ENCODE measurements at places on chromosomes 3 and 15.

DNA sequence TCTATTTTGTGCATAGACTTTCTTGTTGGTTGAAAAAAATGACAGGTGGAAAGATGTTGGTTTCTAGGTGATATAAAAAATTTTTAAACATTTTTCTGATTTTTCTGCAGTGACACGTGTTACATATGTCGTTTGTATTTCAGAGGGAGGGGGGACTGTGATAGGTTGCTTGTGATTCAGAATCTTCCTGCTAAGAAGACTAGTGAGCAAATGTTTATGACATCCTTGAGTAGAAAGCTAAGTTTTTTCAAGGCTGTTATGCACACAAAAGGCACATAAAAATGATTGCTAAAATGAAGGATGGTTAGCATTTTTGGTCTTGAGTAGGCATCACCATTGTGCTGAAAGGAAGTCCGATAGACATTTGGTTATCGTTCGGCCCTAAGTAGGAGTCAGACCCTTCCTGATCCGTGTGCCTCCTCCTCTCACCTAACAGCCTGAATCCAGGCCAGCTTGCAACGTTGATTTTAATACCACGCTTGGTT is 1.5 kb downstream of the ZNF639 start:
- no peak for DNase-seq

DNA sequence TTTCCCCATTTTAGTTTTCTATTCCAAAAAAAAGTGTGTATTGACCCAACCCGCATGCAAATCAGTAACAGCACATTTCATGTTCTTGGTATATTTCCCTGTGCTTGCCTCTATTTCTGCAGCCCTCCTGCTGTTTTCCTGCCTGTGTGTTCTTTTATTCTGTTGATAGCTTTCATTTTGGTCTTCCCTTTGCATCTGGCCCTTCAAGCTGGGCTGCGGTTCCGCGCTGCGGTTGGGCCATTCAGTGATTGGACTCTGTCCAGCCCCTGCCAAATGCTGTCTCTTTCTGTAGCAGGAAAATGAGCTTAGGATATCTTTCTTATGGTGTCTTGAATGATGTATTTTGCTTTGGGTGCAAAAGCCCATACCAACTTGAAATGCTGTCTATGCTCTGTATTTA is 49.9 kb downstream of the ZNF621 start:
- DNase-seq = no peak

DNA sequence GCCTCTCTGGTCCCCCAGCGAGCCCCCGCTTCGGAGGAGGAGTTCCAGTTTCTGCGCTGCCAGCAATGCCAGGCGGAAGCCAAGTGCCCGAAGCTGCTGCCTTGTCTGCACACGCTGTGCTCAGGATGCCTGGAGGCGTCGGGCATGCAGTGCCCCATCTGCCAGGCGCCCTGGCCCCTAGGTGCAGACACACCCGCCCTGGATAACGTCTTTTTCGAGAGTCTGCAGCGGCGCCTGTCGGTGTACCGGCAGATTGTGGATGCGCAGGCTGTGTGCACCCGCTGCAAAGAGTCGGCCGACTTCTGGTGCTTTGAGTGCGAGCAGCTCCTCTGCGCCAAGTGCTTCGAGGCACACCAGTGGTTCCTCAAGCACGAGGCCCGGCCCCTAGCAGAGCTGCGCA is 3.5 kb downstream of the PML start:
- DNase-seq = no peak

GRCh38 chr3:64693031-64693430 is 5.2 kb upstream of the ADAMTS9 start:
- DNase-seq = no peak

DNA sequence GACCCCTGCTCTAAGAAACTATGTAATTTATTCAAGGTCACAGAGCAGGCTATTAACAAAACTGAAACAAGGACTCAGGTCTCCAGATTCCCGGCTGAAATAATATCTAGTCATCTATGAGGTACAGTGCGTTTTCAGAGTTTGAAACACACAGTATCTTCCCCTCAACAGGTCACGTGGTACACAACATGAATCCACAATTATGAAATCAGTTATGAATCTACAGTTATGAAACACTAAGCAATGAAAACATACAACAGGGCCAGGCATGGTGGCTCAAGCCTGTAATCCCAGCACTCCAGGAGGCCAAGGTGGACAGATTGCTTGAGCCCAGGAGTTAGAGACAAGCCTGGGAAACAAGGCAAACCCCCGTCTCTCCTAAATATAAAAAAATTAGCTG is 72.7 kb downstream of the FSIP1 start:
- no peak for DNase-seq

DNA sequence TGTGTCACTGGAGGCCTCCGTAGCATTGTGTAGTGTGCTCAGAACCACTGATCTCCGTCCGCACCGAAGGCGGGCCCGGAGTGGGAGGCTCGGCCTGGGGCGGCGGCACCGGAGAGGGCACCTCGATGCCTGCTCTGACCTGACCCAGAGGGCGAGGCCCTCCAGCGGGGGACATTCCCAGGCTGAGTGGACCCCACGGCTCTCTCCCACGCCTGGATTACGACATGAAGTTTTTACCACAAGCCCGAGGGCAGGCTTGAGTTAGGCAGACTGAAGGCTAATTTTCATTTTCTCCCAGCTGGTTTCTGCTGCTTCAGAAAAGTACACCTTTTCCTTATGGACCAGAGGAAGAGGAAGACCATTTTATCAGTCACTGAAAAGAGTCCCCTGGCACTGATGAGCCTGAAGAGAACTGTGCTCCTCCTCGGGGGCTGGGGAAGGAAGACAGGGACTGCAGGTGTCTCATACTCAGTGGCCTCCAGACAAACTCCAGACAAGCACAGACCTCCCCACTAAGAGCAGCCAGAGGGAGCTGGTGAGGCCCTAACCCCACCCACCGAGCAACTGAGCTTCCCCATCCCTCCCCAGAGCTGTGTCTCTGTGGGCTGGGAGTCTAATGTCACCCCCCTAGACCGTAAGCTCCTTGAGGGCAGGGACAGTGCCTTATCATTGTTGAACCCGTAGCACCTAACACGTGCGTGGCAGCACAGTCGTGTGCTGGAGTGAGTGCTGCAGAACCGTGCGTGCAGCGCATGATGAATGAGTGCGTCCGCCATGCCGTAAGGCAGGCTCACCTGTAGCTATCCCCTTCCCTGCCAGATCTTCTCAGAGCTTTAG is 74.5 kb upstream of the BLM start:
- no peak for DNase-seq

DNA sequence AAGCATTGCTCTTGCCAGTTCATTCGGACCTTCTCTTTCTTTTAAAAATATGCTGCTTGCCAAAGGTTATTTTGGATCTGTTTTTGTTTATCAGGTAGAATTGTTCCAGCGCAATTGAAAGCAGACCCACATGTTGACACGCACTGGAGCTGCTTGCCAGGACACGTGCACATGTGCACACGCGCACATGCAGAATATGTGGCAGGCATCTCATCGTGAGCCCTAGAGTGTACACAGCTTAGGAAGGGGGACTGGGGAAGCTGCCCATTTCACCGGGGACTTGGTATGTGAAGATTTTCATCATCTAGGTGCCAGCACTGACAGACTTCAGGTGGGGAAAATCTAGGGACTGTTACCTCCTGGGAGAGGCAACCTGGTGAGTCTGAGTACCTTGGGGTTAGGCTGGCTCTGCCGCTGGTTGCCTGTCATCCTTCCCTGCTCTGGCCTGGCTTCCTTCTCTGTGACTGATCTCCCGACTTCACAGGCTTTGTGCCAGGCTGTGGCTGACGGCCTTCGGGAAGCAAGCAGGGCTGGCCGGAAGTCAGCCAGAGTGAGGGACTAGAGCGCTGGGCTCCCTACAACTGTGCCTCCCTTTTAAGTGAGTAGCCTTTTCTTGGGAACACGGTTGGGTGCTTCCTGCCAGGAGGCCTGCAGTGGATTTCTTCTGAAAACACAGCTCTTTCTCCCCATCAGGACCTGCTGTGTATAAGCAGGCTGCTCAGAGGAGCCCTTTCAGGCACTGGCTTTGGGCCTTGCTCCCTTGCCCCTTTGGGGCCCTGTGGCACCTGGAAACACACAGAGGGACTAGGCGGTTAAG is 129.3 kb downstream of the EEFSEC start:
- no peak for DNase-seq

DNA sequence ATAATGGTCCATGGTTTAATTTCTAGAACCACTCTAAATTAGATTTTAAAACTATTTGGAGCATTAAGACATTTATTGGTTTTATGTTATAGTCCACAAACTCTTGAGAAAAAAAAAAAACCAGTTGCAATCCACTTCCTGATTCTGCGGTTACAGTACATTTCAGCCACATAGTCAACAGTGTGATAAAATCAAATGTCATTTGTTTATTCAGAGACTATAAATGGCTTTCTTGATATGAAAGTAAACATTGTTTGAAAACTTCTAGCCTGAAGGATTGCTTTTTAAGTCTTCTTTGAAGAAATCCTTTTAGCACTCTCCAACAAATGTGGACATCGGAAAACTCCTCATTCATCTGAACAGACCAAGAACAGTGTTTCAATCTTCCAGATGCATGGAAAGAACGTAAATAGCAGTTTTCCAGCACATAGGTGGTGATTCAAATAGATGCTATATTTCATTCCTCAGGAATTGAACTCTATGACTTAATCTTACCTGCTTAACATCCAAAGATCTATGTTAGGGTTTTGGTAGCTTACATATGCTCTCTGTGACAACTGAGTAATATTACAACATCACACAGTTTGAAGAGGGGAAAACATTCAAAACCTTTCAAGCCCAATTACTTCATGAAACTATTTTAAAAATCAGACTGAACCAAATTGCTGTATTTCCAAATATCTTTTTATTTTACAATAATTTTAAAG is 87.8 kb upstream of the UBE2E2 start:
- DNase-seq = no peak

DNA sequence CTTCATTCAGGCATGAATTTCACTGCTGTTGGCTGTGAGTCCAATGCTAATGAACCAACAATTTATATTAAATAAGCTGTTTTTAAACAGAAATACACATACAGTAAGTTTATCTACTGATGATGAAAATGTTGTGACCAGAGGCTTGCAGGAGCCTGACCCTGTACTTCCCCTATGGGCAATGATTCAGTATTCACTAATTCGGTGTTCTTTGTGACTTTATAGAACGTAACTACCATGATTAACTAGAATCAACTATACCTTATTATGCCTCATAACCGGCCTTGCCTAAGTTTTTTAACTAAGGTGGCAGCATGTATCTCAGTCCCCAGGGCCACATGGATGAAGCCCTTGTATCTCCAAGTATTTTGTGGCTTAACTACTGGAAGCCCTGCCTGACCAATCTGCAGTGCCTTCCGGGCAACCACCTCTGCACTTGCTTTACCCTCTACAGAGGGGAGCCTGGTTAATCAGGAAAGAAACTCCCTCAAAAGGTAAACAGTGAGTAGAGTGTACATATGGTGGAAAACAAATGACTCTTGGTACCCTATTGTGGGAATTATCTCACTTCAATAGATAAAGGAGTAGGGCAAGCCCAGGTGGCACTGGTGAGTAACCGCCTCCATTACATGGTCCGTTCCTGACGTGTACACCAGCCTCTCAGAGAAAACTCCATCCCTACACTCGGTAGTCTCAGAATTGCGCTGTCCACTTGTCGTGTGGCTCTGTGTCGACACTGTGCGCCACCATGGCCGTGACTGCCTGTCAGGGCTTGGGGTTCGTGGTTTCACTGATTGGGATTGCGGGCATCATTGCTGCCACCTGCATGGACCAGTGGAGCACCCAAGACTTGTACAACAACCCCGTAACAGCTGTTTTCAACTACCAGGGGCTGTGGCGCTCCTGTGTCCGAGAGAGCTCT is 11.6 kb upstream of the CLDN18 start:
- DNase-seq = no peak

- DNase-seq = no peak
Observed at GRCh38 chr15:67551207-67551743, 8.8 kb downstream of the MAP2K5 start.

- DNase-seq = no peak
Observed at GRCh38 chr15:52071570-52071969, 41.0 kb downstream of the BCL2L10 start.

- no peak for DNase-seq
Observed at GRCh38 chr3:14298442-14298841, 104.0 kb upstream of the SLC6A6 start.

GRCh38 chr3:114147251-114147650 is 31.6 kb downstream of the DRD3 start:
- no peak for DNase-seq

GRCh38 chr3:29335943-29336342 is 55.1 kb downstream of the RBMS3 start:
- no peak for DNase-seq

GRCh38 chr3:189766416-189766815 is 135.2 kb downstream of the TP63 start:
- no peak for DNase-seq

GRCh38 chr15:44435893-44436667 is 8.7 kb downstream of the CTDSPL2 start:
- no peak for DNase-seq

- DNase-seq = no peak
Observed at GRCh38 chr15:64029633-64030032, 16.7 kb downstream of the DAPK2 start.

- no peak for DNase-seq
Observed at GRCh38 chr3:123491966-123492587, 43.2 kb upstream of the ADCY5 start.

DNA sequence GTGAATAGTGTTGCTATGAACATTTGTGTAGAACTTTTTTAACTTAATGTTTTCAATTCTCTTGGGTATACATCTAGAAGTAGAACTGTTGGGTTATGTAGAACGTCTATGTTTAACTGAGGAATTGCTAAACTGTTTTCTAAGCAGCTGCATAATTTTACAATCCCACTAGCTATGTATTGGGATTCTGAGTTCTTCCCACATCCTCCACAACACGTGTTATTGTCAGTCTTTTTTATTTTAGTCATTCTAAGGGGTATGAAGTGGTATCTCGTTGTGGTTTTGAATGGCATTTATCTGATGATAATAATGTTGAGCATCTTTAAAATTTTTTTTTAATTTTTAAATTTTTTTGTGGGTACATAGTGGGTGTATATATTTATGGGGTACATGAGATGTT is 55.0 kb upstream of the NPHP3 start:
- DNase-seq = no peak

DNA sequence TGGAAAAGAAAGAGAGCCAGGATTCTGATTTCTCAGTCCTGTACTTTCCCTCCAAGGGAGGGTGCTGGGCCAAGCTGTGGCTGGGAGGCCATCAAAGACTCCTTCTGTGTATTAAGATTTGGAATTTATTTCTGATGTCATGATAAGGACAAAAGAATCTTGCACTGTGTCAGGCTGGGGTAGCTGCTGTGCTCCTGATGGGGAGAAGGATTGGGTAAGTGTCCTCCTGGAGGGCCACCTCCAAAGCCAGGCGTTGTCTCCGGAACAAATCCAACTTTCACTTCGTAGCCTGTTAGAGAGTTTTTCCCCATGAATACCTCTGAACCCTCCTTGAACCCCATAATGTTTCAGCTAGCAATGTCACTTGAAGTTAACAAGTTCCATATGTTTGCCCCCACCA is 29.9 kb downstream of the CLDN11 start:
- no peak for DNase-seq

DNA sequence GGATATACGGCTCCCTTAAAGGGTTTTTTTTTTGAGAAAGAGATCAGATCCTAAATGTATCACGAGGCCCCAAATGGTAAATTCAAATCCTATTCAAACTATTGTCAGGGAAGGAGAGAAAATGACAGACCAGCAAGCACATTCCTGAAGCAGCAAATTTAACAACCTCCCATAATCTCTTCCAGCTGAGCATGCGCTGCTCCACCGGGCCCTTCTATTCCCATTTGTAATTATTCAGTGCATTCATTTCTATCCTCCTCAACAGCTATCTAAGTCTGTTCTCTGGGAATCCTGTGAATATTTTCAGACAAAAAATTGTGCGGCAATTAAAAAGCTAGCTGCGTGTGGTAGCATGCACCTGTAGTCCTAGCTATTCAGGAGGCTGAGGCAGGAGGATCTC is 43.2 kb downstream of the MAGI1 start:
- DNase-seq = no peak
